ENCODE measurements at places on chromosomes 6 and 20.

- no peak for DNase-seq
Measured at GRCh38 chr6:105886066-105886813, 199.9 kb upstream of the PRDM1 start.

GRCh38 chr20:51400051-51400926 is 142.2 kb downstream of the NFATC2 start:
- no peak for DNase-seq

- DNase-seq = peak; percentile 48
Measured at GRCh38 chr6:81476881-81477280, 275.6 kb downstream of the TENT5A start.

- peak; percentile 14 for DNase-seq
Measured at GRCh38 chr20:36439040-36439730, 102.1 kb upstream of the MYL9 start.

DNA sequence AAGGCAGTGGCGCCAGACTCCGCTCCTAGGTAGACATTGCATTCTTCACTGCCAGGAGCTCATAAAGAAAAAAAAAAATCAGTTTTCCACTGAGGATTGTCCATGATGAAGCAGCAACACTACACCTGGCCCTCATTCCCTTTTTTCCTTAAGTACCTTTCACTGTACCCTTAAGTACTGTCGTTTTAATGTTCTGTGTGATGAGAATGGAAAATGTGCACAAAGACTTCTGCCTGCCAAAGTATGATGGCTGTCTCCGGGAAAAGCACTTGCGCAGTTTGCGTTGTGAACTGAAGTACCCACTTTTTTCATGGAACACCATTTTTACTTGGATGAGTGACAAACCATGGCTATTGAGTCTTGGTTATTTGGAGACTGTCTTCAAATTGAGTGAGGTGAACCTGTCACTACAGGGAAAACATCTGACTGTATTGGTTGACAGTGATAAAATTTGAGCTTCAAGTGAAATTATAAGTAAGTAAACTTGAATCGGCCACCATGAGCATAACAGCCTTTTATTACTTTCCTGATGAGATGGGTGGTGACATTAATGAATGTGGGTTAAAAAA is 104.8 kb downstream of the NCOA3 start:
- no peak for DNase-seq

- DNase-seq = peak; percentile 59
Measured at GRCh38 chr20:14406495-14406894, 69.1 kb upstream of the FLRT3 start.

GRCh38 chr6:121594053-121594452 is 158.6 kb downstream of the GJA1 start:
- no peak for DNase-seq

All from NCI-H226 (cell line).